Activated naive CD8-positive, alpha-beta T cell treated with anti-CD3 and anti-CD28 coated beads for 36 hours (primary cell): ENCODE measurements at places on chromosomes 16 and 17. TPM values are rescaled to one million over a fixed set of nuclear protein-coding genes. Genes with fewer than 3 reads are reported as not detected.

The KRT13 gene
- not detected for total RNA-seq

The SHBG gene
- total RNA-seq: not detected

The LDHD gene
- not detected for total RNA-seq

The KCNH4 gene
- total RNA-seq: 0.44 TPM

The CSH1 gene
- not detected for total RNA-seq

The SEZ6 gene
- total RNA-seq: not detected

The PPP1R27 gene
- not detected for total RNA-seq

The DCXR gene
- total RNA-seq: 93.3 TPM

The ASPHD1 gene
- 1.3 TPM for total RNA-seq

The ODAD4 gene
- 0.84 TPM for total RNA-seq

The CACNG1 gene
- total RNA-seq: not detected

The OTOA gene
- total RNA-seq: not detected

The SYNGR3 gene
- 2.0 TPM for total RNA-seq

The NOG gene
- total RNA-seq: 4.5 TPM

The C1QTNF8 gene
- total RNA-seq: not detected
